A172 (cell line): ENCODE measurements at places on chromosomes 11 and 22. TPM values are rescaled to one million over a fixed set of nuclear protein-coding genes. Genes with fewer than 3 reads are reported as not detected.

The FOSL1 gene
- total RNA-seq, result 71.3 and 109 TPM in 2 replicates

The APOL6 gene
- total RNA-seq, result 2.6 and 3.3 TPM in 2 replicates

DNA sequence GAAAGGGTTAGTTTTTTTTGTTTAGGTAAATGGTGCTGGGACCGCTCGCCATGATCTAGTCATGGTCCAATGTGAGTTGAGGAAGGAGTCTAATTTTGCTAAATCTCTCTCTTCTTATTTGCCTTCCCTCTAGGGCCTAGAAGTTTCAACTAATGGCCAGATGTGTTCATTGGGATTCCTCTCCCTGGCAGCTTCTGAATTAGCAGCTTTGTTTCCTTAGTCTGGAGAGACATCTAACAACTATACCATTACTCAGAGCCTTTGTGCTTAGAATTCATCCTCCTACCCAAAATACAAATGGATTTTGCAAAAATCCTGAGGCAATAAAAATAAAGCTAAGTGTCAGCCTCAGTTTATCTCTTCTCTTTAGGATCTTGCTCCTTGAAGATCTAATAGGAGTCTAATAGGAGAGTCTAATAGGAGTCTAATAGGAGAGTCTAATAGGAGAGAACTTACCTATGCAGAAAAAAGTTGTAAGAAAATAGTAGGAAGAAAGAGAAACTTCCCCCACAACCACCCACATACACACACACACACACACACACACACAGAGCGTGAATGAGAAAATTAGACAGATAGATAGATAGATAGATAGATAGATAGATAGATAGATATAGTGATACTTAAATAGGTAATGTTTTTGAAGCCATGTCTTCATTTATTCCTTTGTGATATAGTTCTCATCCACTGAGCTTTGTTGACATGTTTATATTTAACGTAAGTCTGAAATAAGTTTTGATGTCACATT, 980.5 kb upstream of the CNTN5 start:
- DNase-seq, result no peak

GRCh38 chr22:37427135-37427710, at the start of gene ELFN2:
ELFN2 (minus strand) TSS chr22:37427479; CDS start chr22:37375534, 51,945 bp downstream.
- DNase-seq, result no peak

The CARD16 gene
- 16.1 and 26.8 TPM in 2 replicates for total RNA-seq

DNA sequence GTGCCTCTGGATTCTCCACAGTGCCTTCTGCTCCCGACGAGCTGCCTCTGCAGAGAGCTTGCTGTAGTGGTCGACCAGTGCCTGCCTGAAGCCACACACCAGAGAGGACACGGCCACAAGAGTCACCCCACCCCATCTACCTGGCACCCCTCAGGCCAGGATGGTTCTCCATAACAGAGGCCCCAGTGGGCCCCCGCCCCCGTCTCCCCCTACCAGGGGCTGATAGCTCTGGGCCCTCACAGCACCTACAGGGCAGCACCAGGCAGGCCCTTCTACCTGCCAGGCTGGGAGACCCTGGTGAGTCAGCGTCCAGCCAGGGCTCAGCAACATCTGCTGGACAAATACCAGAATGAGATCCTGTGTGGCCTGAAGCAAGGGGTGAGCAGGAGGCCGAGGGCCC, 21.7 kb downstream of the SELENOO start:
- no peak for DNase-seq

- DNase-seq, result no peak
These were observed 38.6 kb upstream of the PDE2A start for GRCh38 chr11:72712841-72713240.

DNA sequence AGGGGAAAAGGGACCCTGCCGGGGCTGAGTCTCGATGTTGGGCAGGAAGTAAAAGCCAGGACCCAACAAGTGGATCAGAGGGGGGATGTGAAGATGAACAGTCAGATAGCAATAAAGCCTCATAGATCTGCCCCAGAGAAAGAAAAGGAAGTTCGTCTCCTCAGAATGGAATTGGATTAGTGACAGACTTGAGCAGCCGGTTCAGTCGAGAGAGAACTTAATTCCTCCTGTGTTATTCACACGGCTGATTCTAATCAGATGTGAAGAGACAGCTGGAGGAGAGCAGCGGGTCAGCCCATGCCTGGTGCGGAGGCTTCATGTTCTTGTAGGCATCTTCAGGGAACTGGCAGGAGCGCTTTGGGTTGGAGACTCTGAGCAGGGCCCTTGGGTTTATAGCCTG, 29.3 kb upstream of the CABP7 start:
- DNase-seq, result no peak

The FAT3 gene
- 0.34 and 0.41 TPM in 2 replicates for total RNA-seq

GRCh38 chr11:82049199-82049598, 684.5 kb downstream of the FAM181B start:
- no peak for DNase-seq

The PES1 gene
- total RNA-seq, result 72.1 and 77.8 TPM in 2 replicates

DNA sequence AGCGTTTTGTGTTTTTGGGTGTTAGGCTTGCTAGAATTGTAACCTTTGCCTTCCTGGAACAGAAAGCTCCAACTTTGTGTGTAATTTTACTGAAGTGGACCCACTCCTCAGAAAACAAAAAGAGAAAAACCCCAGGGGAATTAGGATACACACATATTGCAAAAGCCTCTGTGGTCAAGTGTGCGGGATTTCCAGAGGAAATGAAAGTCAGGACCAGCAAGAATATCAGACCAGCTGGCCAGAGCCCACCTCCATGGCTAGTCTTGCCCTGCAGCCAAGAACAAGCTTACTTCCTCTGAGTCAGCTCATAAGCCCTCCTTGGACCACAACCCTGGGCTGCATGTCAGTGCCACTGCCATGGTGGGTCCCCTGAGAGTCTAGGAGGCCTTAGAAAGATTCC, 37.0 kb upstream of the FTH1 start:
- peak; percentile 64 for DNase-seq

GRCh38 chr11:65113839-65114238, 2.2 kb downstream of the TM7SF2 start:
- DNase-seq, result no peak

GRCh38 chr22:23109441-23109978, 32.3 kb downstream of the RSPH14 start:
- no peak for DNase-seq

The MMP1 gene
- total RNA-seq, result 12.9 and 19.7 TPM in 2 replicates

The CASP12 gene
- total RNA-seq, result not detected in 2 replicates

DNA sequence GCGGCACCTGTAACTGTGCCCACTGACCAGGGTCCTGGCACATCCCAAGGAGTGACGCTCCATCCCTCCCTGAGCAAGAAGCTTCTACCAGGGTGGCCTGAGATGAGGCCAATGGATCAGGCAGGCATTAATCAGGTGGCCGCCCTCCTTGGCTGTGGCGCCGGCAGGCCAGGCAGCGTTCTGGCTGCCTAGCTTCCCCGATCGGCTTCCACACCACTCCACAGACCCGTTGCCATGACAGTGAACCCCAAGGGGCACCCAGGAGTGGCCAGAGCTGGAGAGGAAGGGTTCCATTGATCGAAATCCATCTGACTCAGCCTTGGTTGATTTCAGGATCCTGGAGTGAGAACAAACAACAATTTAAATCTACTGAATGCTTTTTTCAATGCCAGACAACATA, 20.5 kb downstream of the LRRC55 start:
- DNase-seq, result no peak

The CECR2 gene
- total RNA-seq, result not detected in 2 replicates

- DNase-seq, result no peak
These were observed 4.4 kb downstream of the BACE1-AS start for GRCh38 chr11:117295438-117296137.

The NXPE1 gene
- 0.05 TPM in 1 of 2 replicates, not detected in the other for total RNA-seq

- DNase-seq, result no peak
These were observed 2.5 kb downstream of the SELENOM start for GRCh38 chr22:31104869-31105268.

DNA sequence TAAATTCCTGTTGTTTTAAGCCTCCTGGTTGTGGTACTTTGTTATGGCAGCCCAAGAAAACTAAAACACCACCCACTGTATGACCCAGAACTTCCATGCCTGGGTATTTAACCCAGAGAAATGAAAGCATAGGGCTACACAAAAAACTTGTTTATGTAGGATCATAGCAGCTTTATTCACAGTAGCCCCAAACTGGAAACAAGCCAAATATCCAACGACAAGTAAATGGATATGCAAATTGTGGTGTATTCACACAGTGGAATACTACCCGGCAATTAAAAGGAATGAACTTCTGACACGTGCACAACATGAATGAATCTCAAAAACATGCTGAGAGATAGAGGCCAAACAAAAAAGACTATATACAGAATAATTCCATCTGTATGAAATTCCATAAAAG, 62.2 kb upstream of the NAV2 start:
- DNase-seq, result no peak

The P2RY2 gene
- not detected in 2 replicates for total RNA-seq

The IFITM1 gene
- total RNA-seq, result 3.1 and 4.5 TPM in 2 replicates

- peak; percentile 40 for DNase-seq
These were observed 36.4 kb downstream of the PACSIN2 start for GRCh38 chr22:42978453-42979103.

GRCh38 chr11:113248702-113249490, 65.5 kb upstream of the TTC12 start:
- no peak for DNase-seq
